ENCODE measurements at places on chromosomes 3 and 15.

DNA sequence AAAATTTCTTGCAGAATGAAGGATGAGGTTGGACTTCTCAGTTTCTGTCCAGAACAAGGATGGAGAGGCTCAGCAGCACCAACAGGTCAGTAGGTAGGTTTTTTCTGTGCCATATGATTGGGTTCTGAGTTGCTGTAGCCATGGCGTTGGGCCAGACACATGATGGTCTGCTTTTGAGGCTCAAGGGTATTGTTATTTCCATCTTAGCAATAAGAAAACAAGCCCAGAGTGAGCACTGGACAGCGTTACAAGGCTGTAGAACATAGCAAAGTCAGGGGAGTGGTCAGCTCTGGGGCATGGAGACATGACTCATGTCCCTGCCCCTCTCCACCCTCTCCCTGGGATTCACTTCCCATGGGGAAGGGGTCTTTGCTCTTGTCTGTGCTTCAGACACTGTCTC is 137.6 kb upstream of the TOPAZ1 start:
- H3K27ac ChIP-seq, result no peak overlapping the region
- no peaks in the 10 kb centered on the region for H3K27me3 ChIP-seq
- no peak overlapping the region for H3K4me3 ChIP-seq
- no peaks in the 10 kb centered on the region for H3K36me3 ChIP-seq

DNA sequence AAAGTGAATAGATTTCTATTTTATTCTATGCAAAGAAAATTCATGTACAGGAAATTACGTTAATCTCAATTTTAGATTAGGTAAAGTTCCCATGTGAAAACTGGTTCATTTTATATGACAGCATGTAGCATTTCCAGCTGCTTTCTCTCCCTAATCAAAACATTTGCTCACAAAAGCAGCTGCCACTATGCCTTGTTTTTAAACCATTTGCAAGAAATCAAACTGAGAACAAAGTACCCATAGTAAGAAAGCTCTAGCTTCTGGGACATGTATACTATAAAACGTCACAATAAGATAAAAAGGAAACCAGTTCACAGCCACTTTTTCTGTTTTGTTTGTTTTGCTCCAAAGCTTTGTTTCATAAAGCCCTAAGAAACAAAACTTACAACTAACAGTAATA is 5.0 kb upstream of the CRYBG3 start:
- H3K27me3 ChIP-seq, result no peaks in the 10 kb centered on the region
- H3K4me1 ChIP-seq, result no peaks in the 10 kb centered on the region
- no peaks in the 10 kb centered on the region for H3K36me3 ChIP-seq
- H3K4me3 ChIP-seq, result no peak overlapping the region
- no peak overlapping the region for H3K27ac ChIP-seq

DNA sequence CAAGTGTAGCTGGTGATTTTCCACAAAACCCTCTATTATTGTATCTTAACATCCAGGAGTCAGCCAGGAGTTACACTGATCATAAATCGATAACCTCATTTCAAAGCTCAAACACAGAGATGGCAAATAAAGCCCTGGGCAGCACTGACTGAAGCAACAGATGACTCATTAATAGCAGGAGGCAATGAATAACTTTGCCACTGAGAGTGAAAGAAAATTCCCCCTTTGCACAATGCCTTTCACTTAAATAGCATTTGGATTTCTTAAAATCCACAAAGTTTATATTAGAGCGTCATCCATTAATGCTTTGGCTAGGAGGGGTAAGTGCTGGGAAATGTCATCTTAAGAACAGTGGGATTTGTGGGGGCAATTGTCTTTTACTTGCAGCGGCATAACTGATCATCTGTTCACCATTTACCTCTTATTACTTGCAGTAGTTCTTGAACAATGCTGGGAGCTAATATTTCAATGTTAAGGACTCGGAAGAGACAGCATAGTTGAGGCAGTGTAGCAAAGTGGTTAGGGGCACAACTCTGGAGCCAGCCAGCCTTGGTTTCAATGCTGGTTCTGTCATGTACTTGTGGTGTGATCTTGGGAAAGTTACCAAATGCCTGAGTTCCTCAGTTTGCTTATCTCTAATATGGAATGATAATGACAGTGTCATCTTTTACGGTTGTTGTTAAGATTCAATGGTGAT is 630.4 kb upstream of the TBL1XR1 start:
- H3K27ac ChIP-seq, result no peak overlapping the region
- no peaks in the 10 kb centered on the region for H3K27me3 ChIP-seq
- H3K36me3 ChIP-seq, result no peaks in the 10 kb centered on the region
- no peak overlapping the region for H3K4me3 ChIP-seq
- H3K4me1 ChIP-seq, result peaks cover 7% of the 10 kb centered on the region

GRCh38 chr3:173977747-173978146 is 580.2 kb downstream of the NLGN1 start:
- no peaks in the 10 kb centered on the region for H3K27me3 ChIP-seq
- no peak overlapping the region for H3K27ac ChIP-seq
- no peak overlapping the region for H3K4me3 ChIP-seq
- no peaks in the 10 kb centered on the region for H3K4me1 ChIP-seq

DNA sequence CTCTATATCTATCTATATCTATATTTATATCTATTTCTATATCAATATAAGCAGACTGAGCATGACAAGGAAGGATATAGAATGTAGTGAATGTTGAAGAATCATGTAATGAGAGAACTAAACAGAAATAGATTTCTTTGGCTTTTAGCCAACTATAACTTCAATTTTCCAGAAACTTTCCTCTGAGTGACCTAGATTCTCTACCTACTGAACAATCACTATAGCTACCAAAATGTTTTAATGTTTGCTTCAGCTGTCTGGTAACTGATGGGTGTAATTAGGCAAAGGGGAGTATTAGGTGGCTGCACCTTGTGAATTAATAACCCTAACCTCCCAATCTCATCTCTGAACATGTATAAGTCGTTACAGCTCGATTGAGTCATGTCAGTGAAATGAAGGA is 76.4 kb upstream of the ROBO1 start:
- no peaks in the 10 kb centered on the region for H3K36me3 ChIP-seq
- no peak for DNase-seq
- H3K27ac ChIP-seq, result no peak overlapping the region

DNA sequence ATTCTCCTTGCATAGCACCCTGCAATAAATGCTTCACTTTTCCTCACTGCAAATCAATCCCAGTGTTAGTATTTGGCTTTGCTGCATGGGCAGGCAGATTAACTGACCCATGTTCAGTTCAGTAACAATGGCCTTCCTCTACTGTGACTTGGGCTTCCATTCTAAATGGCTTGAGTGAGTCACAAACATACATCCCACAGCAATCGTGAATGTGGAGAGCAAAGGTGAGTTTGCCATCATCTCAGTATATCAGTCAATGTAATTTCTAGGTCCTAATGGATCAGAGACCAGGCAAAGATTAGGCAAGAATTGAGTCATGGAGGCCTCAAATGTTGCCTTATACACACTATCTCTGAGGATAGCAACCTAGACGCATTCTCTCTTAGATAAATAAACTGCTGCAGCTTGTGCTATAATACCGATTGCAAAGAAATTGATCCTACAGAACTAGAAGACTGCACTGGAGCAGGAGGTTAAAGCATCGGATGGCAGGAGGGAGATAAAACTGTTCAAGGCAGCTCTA is 8.3 kb upstream of the ATP8B4 start:
- H3K36me3 ChIP-seq, result no peaks in the 10 kb centered on the region
- no peak for DNase-seq
- H3K4me3 ChIP-seq, result no peak overlapping the region
- H3K27ac ChIP-seq, result no peak overlapping the region

DNA sequence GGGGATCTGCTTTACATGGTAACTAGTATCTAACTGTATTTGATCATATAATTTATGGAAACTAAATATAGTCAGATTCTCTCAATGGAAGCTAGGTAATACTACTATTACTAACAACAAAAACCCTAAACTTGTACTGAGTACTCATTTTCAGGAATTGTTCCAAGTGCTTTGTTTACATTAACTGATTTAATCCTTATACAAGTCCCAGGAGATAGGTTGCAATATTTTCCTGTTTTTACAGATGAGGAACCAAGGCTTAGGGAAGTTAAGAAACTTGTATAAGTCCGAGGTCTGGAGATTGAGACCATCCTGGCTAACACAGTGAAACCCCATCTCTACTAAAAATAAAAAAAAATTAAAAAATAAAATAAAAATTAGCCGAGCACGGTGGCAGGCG is 7.5 kb upstream of the MTHFS start:
- no peak overlapping the region for H3K4me3 ChIP-seq
- no peaks in the 10 kb centered on the region for H3K27me3 ChIP-seq
- DNase-seq, result no peak
- no peaks in the 10 kb centered on the region for H3K4me1 ChIP-seq

DNA sequence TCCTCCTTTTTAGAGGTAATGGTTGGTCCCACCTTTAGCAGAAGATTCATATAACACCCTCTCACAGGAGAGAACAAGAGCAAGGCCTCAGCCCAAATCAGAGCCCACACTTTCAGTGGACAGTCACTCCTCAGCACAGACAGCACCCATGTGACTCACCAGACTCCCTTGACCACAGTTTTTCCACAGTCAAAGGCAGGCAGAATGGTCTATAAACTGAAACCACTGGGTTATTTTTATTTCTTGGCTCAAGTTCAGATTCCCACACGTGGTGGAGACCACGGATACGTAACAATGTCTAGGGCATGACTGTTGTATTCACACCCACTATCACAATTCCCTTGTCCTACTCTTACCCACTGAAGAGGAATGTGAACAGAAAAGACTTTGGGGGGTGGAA is 237.8 kb upstream of the UBE2E1 start:
- H3K36me3 ChIP-seq, result no peaks in the 10 kb centered on the region
- DNase-seq, result no peak
- no peaks in the 10 kb centered on the region for H3K27me3 ChIP-seq
- no peaks in the 10 kb centered on the region for H3K4me1 ChIP-seq
- no peak overlapping the region for H3K4me3 ChIP-seq
- H3K27ac ChIP-seq, result no peak overlapping the region

- H3K36me3 ChIP-seq, result no peaks in the 10 kb centered on the region
- no peak overlapping the region for H3K27ac ChIP-seq
- H3K27me3 ChIP-seq, result no peaks in the 10 kb centered on the region
- DNase-seq, result no peak
- H3K4me1 ChIP-seq, result no peaks in the 10 kb centered on the region
Observed at GRCh38 chr3:82824491-82824890, 1063.0 kb upstream of the GBE1 start.

GRCh38 chr3:174332391-174332790 is 526.7 kb upstream of the NAALADL2 start:
- DNase-seq, result no peak
- H3K4me3 ChIP-seq, result no peak overlapping the region
- no peaks in the 10 kb centered on the region for H3K36me3 ChIP-seq
- no peaks in the 10 kb centered on the region for H3K4me1 ChIP-seq
- no peaks in the 10 kb centered on the region for H3K27me3 ChIP-seq

DNA sequence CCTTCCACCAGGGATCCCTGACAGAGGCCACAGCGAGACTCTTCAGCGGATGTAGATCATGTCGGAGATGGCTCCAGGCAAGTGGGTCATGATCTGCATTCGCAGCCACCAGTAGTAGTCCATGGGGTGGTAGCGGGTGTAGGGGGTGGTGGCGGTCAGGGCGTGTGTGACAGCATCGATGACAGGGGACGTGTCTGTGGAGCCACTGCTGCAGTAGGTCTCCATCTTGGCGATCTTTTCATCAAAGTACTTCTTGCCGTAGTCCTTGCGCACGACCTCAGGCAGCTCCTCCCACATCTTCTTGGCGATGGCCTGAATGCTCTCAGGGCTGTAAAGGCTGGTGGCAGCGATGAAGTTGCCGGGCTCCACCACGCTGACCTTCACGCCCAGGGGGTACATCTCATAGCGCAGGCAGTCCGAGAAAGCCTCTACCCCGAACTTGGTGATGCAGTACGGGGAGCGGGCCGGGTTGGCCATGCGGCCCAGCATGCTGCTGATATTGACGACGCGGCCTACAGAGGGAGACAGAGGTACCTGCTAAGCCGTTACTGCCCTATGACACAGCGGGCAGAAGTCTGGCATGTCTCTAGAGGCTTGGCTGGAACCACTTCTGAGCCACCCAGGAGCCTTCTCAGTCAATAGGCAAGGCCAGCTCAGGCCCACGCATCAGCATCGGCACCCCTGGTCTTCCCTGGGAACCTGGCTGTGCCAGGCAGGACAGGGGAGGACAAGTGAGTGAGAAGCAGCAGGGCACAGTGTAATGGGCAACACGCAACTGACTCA is 43.7 kb downstream of the BDH1 start:
- H3K36me3 ChIP-seq, result no peaks in the 10 kb centered on the region
- no peaks in the 10 kb centered on the region for H3K27me3 ChIP-seq
- H3K4me1 ChIP-seq, result no peaks in the 10 kb centered on the region

DNA sequence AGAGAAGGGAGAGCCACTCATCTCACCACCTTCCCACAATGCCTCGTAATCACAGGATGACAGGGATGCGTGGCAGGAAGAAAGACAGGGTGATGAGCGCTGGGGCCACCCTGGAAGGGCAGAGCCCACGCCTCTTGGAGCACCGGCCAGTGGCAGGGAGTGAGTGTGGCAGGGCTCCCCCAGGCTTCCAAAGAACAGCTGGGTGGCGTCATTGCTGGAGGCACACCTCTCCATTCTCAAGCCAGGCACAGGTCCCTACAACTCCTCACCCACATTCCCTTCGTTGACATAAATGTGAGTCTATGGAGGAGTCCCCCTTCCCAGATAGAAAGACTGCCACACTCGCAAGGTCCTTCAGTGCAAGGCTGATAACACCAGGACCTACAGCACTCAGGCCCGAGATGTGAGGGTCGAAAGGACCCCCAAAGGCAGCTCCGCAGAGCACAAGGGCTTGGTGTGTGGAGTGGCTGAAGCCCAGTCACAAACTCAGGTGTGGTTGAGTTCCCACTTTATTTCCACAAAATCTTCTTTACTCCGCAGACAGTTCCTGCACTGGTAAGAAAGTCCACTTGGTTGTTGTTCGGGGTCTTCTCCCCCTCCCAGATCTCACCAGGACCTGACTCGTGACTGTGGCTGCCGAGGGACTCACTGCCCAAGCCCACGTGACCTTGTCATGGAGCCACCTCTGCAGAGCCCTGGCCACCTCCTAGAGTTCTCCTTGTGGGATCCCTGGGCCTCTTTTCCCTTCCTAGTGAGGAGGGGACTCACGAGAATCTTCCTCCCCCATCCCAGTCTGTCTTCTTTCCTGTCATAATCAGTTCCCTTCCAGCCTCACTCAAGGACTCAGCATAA is 22.4 kb upstream of the CORO2B start:
- H3K27ac ChIP-seq, result no peak overlapping the region
- no peak overlapping the region for H3K4me3 ChIP-seq
- no peaks in the 10 kb centered on the region for H3K27me3 ChIP-seq
- DNase-seq, result no peak
- no peaks in the 10 kb centered on the region for H3K36me3 ChIP-seq
- H3K4me1 ChIP-seq, result no peaks in the 10 kb centered on the region
